Stimulated activated CD8-positive, alpha-beta memory T cell treated with anti-CD3 and anti-CD28 coated beads, Interleukin-4, amount 100 ng/mL, for 1 hour (primary cell): ENCODE measurements at places on chromosomes 7 and 10.
A peak's percentile ranks its signal among the peaks of the same experiment; 100 is the strongest.

GRCh38 chr10:129966889-129967578 is 3.0 kb upstream of the EBF3 start:
- no peak for DNase-seq

- no peak for DNase-seq
These were observed 32.7 kb upstream of the STEAP4 start for GRCh38 chr7:88339195-88339922.

GRCh38 chr10:123865880-123866279 is 25.7 kb downstream of the CPXM2 start:
- DNase-seq: no peak

- DNase-seq: no peak
These were observed 106.1 kb downstream of the KCNMA1 start for GRCh38 chr10:77531441-77532001.

GRCh38 chr7:151003572-151003971 is 12.8 kb downstream of the NOS3 start:
- no peak for DNase-seq

GRCh38 chr7:92836489-92836999 is at the start of gene CDK6:
Gene CDK6, minus strand, starts transcription at chr7:92836573. Its CDS starts 3,250 bp downstream, at chr7:92833323.
- peak; percentile 23 for DNase-seq

DNA sequence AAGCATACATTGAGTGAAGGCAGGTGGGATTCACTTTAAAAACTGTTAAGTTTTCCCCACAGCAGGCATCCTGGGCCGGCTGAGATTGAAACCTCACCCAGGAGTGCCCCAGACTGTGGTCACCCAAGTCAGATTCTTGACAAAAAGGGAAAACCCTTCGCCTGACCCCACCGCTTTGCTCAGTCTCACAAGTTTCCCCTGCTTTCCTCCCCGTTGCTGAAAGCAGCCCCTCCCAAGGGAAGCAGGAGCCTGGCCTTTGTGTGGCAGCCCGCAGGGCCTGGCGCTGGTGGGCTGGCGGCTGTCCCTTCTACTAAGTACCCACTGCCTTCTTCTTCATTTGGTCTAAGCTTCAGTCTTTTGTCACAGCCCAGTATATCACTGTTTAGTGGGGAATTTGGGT is 16.0 kb downstream of the RNF32 start:
- no peak for DNase-seq

DNA sequence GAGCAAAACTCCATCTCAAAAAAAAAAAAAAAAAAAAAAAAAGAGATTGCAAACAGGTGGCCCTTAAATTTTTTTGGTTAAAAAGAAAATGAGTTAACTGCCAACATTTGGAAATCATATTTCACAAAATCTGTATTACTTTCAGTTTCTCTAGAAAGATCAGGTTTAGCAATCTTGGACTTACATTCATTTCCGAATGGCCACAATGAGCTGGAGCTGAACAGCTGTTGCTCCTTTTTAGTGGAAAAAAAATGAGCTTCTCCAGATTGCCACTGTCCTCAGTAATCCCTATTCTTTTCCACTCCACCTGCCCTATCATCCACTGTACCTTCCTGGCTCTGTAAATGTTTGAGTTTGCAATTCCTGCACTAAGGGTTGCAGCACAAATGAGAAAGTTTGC is 43.6 kb downstream of the RAB11FIP2 start:
- DNase-seq: no peak

DNA sequence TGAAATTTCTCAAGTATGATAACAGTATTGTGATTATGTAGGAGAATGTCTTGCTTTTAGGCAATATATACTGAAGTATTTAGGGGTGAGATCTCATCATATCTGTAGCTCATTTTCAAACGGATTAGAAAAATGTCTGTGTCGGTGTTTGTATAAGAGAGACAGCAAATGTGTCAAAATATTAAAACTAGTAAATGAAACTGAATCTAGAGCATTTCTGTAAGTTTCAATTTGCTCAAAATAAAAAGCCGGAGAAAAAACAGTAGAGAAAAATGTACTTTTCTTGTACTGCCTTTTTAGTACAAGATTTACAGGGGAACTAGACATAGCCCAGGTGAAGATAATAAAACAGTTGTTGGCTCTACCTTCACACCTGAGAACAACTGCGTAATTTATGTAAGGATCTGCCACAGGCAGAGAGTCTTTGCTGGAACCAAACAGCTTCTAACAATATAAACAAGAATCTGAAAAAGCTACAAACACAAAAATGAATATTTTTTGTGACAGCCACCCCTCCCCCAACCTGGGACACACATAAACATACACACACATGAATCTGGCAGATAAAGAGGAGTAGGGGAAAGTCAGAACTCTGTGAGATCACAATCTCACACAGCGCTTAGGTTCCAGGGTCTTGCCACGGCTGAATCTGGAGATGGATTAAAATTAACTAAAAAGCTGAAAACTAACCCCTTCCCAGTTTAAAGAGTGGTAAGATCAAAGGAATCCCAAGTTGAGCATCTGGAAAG is 153.3 kb downstream of the AVL9 start:
- no peak for DNase-seq

DNA sequence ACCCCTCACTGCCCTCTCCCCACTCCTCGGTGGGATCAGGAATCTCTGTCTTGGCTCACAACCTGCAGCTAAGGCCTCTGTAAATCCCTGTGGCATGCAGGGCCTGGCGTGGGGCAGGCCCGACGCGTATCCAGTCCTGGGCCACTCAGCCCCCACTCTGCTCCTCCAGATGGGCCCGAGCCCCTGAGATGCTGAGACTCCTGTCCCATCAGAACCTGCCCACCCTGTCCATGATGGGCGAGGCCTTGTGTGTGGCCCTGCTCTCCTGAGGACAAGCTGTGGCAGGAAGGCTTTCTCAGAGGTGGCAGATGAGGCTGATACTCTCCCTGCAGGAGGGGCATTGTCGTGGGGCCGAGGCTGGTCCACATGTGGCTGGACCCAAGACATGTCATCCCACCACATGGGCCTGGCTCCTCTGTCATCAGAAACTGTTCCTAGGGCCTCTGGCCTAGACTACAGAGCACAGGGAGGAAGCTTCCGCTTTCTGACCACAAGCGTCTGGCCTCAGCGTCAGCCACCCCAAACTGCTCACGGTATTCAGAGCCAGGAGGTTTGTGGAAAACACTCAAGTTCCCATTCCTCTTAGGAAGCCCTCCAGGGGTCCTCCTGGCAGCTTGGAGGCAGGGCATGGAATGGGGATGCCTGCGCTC is 6.0 kb downstream of the ALOX5 start:
- DNase-seq: no peak

- no peak for DNase-seq
These were observed 111.7 kb upstream of the BTBD16 start for GRCh38 chr10:122159141-122159970.

DNA sequence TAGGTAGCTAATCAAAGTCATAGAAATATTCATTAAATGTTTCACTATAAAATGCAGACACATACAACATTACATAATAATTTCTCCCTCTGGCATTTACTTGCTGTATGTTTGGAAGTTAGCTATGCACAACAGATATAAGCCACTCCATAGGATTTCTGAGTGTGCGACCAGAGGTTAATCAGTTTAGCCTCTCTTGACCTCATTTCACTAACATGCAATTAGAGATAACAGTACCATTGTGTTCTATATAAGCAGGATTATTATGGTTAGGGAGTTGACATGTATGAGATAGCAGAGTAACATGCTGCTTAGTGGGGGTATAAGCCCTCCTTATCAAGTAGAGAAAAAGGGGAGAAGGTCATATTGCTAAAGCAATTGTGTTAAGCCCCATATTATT is 26.4 kb downstream of the GLUD1 start:
- no peak for DNase-seq

DNA sequence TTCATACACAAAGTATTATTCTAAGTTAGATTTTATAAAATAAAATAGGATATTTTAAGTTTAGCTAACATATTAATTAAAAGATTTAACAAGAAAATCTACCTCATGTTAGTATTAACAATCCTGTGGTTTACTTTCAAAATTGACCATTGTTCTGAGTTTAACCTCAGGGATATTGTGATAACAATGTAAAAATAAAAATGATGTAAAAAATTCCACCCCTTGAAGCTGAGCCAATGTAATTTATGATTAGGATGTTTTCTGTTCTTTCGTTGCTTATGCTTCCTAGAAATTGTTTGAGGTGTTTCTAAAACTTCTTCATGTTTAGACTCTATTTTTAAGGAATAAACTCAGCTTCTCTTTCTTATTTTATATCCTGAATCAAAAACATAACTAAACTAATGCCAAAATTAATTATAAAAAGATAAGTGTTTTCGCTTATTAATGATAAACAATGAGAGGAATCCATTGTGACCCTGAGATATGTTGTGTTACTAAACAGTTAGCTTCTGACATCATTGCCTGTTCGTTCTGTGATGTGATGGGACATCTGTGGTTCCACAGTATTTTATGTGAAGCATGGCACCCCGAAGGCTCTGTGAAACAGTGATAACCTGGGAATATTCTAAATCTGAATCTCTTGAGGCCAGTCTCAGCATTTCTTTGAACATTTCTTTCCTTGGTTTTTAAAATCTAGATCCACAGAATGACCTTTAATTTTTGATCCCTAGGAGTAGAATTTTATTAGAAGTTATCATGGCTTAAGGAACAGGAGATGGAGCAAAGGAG is 340.8 kb downstream of the ARL4A start:
- no peak for DNase-seq

- no peak for DNase-seq
These were observed 118.0 kb upstream of the PRSS58 start for GRCh38 chr7:142375710-142376313.

- DNase-seq: no peak
These were observed 14.7 kb upstream of the LRRN3 start for GRCh38 chr7:111076205-111076604.

DNA sequence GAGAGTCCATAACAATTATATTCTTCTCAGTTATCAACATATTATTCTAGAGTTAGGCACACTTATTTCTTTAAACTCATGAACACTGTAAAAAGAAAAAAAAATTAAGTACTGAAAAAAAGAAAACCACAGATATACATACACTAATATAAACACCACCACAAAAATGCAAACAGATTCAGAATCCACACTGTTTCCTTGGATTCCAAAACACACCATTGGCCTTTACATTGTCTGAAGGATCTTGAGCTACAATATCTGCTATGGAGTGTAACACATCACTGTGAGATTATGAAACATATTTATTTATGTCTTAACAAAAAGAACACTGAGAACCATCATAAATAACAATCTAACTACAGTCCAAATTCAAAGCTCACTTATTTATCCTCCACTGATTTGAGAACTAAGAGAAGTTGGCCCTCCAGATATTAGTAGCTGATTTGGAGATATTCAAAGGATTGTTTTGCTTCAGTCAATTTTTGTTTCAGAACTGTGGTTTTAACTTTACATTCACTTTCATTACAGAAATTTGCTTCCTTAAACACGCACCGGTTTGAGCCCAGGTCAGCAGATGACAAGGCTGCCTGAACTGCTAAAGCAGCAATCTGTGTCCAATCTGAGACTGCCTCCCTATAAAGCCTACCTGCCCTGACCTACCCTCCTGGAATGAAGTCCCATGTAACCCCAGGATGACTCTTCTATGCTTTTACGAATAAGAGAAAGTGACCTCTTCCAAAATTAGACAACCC is 47.0 kb upstream of the CDK1 start:
- no peak for DNase-seq

- DNase-seq: no peak
These were observed 15.8 kb upstream of the ADAMTS14 start for GRCh38 chr10:70656489-70656888.

GRCh38 chr7:148232784-148233183 is 357.8 kb upstream of the C7orf33 start:
- no peak for DNase-seq

DNA sequence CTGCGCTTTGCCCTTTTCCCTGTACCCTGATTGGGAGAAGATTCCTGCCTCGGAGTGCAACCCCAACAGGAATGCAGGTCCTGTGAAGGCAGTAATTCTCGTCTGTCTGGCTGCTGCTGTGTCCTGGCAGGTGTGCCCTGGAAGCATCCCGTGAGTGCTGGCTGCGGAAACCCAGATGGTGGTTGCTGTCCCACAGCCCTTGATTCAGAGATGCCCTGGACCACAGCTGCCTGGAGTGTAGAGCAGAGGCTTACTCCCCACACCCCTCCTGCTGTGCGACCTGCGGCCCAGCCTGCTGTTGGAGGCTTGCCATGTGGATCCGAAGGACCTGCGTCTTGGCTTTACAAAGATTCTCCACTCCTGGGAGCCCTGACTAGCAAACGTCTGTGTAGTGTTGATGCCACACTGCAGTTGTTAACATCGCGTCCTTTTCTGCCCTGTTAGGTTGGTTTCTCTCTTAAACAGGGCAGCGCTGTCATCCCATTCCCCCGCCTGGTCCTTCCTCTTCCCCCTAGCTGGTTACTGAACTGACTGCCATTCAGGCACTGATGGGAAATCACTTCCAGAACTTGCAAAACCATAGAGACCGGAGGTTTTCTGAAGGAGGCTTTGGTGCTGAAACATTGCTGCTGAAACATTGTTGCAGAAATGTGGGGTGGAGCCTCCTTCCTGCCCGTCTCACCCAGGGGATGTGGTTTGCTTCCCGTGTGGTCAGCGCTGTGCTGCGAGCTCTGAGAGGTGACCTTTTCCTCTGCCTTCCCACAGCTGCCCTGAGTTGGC is 53.3 kb downstream of the DNAJB6 start:
- peak; percentile 7 for DNase-seq

DNA sequence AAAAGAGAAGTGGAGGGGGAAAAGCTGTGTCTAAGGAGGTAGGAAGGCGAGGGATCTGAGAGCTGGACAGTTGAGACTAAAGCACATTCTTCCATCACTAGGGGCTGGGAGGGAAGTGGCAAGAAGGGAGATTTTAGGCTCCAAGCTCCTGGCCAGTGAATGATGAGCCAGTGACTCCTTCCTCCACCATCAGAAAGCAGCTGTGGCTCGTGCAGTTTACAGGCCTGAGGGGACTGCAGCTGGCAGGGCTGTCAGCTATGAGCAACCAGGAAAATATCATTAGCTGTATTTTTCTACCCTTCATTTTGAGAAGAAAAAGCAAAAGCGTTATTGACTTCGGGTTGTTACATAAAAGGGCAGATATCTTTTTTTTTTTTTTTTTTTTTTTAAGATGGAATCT is 60.7 kb downstream of the GPAM start:
- no peak for DNase-seq

DNA sequence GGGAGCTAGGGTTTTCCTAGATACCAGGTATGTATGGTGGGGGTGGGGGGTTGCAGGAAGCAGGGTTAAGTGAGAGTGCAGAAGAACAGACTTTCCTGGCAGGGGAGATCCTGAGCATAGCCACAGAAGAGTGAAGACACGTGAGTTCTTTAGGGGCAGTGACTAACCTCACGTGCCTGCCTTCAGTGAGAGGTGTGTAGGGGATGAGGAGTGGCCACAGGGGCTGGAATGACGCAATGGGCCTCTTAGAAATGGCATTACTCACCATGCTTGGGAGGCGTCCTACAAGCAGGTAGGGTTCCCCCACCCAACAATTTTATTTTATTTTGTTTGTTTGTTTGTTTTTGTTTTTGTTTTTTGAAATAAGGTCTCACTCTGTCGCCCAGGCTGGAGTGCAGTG is 698.6 kb upstream of the NRP1 start:
- no peak for DNase-seq

- peak; percentile 11 for DNase-seq
These were observed 40.6 kb downstream of the CYP17A1 start for GRCh38 chr10:102796407-102797176.
